ENCODE measurements at places on chromosomes 4 and X.

DNA sequence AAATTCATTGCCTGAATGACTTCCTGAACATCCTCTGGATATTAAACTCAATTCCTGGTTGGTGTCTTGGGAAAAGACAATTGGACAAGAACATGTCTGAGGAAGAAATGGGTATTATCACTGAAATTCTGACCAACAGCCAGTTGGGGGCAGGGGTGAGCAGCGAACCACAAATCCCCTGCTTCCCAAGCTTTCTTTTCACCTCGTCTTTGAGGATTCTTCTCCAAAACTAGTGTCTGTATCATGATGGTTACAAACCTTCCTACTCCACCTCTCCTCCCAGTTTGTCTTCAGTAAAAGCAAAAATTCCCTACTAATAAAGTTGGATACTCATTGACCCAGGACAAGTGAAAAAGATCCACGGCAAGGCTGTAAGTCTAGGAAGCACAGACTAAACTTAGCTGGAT, 48.3 kb upstream of the WDR1 start:
- DNase-seq = no peak

- no peak for DNase-seq
Observed at GRCh38 chrX:134315866-134316265, 78.9 kb downstream of the CCDC160 start.

DNA sequence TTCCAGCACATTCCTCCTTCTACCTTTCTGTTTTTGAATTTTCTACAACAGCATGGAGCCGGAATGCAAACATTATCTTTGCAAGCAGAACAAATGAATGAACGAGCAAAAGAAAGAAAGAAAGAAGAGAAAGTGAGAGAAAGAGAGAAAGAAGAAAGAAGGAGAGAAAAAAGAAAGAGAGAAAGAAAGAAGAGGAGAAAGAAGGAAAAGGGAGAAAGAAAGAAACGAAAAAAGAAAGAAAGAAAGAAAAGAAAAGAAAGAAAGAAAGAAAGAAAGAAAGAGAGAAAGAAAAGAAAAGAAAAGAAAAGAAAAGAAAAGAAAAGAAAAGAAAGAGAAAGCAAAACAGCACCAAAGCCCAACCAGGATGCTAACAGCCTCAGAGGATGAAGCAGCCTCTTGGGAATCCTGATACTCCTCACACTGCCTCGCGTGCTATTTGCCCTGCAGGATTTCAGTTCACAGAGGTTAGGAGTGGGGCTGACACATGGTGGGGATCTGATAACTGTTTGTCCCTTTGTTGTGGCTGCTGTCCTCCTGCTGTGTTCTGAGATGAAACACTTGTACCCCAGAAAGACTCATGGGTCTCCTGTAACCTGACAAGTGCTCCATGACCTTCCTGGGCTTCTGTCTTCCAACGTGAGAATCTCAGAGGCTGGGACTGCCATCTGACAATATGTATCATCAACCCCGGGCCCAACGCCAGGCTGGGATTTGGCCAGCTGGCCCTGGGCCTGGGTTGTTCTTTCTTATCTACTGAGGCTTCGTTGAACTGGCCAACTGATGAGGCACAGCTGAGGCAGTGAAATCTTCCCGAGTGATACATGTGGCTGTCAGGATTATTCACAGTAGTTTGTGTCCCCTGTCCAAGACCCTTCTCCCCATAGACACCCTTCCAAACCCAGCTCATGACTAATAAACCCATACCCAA, 61.0 kb downstream of the SEPSECS start:
- no peak for DNase-seq

DNA sequence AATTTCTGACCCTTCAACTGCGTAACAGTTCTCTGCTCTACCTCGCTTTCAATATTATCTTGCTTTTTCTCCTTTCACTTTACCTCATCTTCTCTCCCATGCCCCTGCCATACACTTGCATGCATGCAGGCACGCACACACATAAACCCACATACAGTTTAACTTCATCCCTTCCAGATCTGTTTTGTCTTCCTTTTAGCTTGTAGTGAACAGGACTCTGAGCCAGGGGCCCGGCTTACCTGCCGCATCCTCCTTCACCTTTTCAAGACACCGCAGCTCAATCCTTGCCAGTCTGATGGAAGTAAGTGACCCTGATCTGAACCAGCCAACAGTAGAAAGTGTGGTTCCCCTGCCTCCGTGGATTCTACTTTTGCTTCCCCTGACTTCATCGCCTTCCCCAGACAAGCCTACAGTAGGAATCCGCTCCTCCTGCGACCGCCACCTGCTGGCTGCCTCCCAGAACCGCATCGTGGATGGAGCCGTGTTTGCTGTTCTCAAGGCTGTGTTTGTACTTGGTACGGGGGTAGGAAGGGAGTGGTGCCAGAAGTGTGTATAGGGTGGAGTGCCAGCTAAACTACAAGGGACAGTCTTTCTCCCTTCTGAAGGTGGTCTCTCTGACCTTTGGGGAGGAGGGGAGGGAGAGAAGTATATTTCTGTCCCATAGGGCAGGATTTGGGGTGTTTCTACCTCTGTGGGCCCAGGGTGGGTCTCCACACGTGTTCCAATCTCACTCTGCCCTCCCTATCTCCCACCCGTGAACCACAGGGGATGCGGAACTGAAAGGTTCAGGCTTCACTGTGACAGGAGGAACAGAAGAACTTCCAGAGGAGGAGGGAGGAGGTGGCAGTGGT, 10.7 kb downstream of the MED12 start:
- DNase-seq = peak; percentile 74

- DNase-seq = no peak
Observed at GRCh38 chr4:127759893-127760292, 22.2 kb upstream of the HSPA4L start.

DNA sequence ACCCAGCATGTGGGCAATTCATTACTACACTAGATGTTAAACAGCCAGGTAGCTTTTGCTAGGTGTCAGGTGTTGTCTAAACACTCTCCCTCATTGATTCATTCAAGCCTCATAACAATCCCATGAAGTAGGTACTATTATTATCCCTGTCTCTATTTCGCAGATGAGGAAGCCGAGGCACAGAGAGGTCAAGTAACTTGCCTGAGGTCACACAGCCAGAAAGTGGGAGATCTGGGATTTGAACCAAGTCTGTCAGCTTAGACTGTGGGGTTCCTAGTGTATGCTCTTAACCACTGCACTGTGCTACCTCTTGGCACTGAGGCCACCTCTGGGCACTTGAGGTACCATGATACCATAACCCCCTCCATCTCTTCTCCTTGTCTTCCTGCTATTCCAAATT, 17.4 kb upstream of the XPNPEP2 start:
- DNase-seq = no peak

GRCh38 chr4:111618908-111619307, 526.3 kb upstream of the FAM241A start:
- no peak for DNase-seq

- DNase-seq = no peak
Observed at GRCh38 chr4:152634110-152634760, 45.6 kb downstream of the TMEM154 start.

- DNase-seq = no peak
Observed at GRCh38 chr4:104025251-104025650, 305.5 kb upstream of the TACR3 start.

GRCh38 chrX:24485976-24486680, 21.0 kb downstream of the PDK3 start:
- DNase-seq = no peak

GRCh38 chrX:42085836-42086235, 162.5 kb upstream of the CASK start:
- no peak for DNase-seq

DNA sequence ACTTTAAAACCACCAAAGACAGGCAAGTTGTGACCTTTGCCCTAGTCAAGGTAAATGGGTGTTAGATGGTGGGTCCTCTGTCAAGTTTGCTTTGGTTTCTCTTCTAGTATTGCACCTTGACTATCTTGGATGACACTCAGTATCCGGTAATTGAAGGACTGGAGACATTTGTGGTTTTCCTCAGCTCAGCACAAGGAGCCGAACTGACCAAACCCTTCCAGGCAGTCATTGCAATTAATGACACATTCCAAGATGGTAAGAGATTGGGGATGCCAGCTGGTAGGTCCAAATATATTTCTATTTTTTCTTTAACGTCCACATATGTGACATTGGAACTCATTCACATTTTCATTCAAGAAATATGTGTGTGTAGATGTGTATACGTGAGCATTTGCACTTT, 69.3 kb upstream of the ANXA3 start:
- no peak for DNase-seq

- DNase-seq = no peak
Observed at GRCh38 chr4:93751411-93751810, 77.1 kb upstream of the ATOH1 start.

DNA sequence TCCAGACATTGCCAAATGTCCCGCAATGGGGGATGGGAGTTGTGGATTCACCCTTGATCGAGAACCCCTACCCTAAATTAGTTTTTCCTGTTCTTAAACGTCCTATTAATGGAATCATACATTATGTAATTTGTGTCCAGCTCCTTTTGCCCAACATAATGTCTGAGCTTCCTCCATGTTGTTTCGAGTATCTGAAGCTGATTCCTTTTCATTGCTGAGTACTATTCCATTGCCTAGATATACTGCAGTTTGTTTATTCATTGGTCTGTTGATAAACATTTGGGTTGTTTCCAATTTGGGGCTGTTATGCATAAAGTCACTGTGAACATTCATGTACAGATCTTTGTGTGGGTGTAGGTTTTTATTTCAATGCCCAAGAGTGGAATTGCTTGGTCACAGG, 251.3 kb downstream of the BCOR start:
- DNase-seq = no peak

DNA sequence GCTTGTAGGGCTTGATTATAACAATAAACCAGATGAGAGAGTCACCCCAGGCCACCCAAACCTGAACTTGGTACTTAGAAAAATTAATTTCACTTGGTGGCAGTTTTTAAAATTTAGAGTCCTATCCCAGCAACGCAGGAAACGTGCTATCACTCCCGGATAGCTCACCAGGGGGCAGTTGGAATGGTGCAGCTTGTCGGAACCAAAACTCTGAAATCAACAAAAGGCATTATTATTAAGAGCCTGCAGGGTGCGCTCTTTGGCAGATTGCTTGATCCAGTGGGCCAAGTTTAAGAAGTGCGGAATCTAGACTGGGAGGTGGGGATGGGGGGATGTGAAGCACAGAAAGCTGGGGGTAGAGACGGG, 2.4 kb downstream of the FRAS1 start:
- no peak for DNase-seq

DNA sequence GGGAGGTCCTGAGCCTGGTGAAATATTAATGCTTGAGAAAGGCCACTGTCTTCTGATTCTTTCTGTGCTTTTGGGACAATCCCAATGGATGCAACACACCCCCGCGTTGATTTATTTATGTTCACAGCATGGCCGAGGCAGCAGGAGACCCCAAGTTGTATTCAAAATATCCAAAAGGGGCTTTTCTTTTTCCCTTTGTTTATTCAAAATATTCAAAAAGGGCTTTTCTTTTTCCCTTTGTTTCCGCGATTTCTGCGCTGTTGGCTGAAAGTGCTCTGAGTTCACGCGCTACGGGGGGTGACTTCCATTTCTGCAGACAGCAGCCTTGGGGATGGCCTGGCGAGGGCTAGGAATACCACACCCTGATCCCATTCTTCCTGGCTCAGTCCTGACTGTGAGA, 59.5 kb upstream of the PPP2R3B start:
- no peak for DNase-seq

DNA sequence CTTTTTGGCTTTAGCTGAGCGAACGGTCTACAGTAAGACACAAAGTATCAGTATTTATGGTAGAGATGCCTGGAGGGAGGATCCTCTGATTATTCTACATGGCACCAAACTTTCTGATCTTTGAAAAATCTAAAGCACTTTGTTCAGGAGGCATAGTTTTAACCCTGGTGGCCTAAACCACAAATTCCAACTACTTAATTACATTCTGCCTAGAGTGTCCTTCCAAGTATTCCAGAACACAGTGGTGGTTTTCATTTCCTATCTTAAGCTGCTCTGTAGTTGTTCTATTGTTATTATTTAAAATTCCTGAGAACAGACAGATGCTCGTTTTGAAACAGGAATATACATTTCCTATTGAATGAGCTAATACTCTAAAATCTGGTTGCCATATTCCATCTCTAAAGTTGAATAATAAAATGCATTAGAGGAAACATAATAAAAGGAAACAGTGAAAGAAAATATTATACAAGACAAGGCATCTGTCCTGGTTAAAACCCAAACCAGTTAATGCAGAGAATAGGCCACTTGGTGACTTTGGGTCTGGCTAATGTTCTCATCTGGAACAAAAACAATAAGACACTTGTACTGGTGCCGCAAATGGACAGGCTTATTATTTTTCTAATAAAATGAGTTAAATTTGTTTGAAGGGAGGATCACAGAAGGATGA, 657.4 kb downstream of the SPRY1 start:
- DNase-seq = no peak

GRCh38 chr4:2768921-2769336, 12.8 kb upstream of the TNIP2 start:
- DNase-seq = no peak

GRCh38 chr4:146978641-146979040, 33.0 kb upstream of the TTC29 start:
- no peak for DNase-seq

GRCh38 chr4:2253160-2254084, 8.5 kb downstream of the MXD4 start:
- DNase-seq = no peak

DNA sequence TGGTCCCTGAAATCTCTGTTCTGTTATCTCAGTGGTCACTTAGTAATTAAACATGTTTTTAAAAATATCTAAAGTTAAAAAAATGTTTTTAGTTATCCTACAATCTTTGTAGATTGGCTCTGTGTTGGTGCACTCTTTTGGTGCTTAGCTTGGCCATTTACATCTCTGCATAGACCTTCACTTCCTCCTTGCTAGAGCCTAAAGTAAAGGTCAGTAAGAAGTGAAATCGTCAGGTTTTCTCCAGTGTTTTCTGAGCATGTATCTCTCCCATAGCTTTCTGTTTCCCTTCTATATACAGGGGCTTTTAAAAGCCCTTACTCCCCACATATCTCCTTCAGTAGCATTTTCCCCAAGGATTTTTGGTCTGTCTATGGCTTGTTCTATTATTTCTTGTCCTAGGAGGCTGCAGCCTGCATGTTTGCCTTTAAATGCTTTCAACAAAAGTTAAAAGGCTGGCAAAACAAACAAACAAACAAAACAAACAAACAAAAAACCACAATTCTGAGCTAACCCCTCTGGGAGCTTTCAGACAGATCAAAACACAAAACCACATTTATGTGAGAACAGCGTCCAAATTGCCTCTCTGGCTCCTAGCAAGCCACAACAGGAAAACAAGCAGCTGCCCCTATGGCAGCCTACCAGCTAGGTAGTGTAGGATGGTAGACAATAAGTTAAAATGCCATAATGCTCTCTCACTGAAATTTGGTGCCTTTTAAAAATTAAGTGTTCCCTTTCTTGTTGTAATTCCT, 27.3 kb upstream of the GPRASP2 start:
- no peak for DNase-seq

DNA sequence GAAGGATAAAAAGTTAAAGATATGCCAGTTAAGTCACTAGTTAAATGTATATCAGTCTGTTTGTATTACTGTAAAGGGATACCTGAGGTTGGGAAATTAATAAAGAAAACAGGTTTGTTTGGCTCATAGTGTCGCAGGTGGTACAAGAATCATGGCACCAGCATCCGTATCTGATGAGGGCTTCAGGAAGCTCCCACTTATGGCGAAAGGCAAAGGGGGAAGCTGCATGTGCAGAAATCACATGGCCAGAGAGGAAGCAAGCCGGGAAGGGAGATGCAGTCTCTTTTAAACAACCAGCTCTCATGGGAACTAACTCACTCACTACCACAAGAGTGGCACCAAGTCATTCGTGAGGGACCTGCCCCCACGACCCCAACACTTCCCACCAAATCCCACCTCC, 91.9 kb upstream of the SH3RF1 start:
- no peak for DNase-seq

Data from CD4-positive, alpha-beta T cell treated with Interleukin-6 at 100 ng/mL for 8 hours (primary cell).